NCI-H2227 treated with DMSO at 0.1 percent for 48 hours (cell line): ENCODE measurements at places on chromosomes 1 and 21.

DNA sequence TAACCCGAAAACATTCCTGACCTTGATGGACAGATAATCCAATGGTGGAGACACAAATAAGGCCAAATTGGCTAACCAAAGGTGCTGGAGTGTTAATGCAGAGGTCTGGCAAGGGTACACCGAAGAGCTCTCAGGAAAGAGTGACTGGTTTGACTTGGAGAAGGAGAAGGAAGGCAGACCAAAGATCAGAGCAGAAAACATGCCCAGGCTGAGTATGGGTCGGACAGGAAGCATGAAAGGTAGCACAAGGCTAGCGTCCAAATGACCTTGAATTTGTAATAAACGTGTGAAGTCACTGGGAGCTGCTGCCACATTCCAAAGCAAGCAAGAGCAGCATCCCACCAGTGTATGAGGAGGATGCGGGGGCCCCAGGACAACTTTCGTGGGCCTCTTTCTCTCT, 45.7 kb downstream of the APP start:
- no peak for DNase-seq

GRCh38 chr1:169909499-169909898, 15.8 kb upstream of the SCYL3 start:
- DNase-seq: no peak

DNA sequence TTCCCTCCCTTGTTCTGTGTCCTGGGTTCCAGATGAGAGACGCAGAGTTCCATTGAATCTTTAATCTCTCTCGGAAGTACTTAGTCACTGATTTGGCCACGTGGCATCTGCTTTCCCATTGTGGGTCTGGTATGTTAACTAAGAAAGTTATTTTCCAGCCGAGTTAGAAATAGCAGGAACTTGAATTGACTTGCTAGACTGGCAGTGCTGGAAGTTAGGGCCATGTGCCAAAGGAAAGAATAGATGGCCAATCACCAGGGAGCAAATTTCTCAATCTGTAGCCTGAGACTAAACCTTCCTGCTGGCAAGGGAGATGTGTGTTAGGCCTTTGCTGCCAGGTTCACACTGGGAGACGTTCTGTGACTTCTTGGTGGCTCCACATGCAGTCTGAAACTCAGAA, 24.2 kb upstream of the SLFNL1 start:
- DNase-seq: no peak

DNA sequence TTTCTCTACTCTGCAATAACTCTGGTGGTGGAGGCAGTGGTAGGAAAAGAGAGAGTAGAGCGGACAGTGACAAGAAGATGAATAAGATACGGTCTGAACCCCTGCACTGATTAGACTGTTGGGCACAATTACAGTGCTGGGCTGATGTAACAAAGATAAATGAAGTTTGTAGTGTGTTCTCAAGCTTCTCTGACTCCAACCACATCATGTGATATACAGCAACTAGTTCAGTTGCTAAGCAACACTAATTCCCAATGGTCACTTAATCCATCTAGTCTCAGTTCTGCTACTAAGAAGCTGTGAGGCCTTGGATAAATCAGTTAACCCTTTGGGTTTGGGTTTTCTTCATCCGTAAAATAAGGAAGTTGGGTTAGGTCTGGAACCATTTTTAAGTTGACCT, 17.3 kb downstream of the DDR2 start:
- no peak for DNase-seq

DNA sequence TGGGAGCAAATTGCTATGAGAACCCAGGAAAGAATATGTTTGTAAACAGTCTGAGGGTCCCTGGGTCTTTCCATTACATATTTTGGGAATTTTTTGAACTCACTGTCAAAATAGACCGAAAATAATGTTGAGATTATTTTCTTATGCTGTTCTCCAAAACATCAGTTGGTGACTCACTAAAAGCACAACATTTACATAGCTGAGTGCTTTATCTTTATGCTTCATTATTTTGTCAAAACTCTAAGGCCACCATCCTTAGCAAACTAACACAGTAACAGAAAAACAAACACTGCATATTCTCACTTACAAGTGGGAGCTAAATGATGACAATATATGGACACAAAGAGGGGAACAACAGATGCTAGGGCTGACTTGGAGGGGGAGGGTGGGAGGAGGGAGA, 459.3 kb downstream of the ADGRL2 start:
- no peak for DNase-seq

GRCh38 chr1:24364975-24365678, 46.0 kb downstream of the GRHL3 start:
- peak; percentile 77 for DNase-seq

GRCh38 chr1:228207851-228208821, at the start of gene OBSCN:
Gene OBSCN, plus strand, starts transcription at chr1:228208044. Its CDS starts 3,740 bp downstream, at chr1:228211784.
- DNase-seq: no peak

- DNase-seq: no peak
These were observed 45.7 kb downstream of the PSMG1 start for GRCh38 chr21:39137248-39138178.

DNA sequence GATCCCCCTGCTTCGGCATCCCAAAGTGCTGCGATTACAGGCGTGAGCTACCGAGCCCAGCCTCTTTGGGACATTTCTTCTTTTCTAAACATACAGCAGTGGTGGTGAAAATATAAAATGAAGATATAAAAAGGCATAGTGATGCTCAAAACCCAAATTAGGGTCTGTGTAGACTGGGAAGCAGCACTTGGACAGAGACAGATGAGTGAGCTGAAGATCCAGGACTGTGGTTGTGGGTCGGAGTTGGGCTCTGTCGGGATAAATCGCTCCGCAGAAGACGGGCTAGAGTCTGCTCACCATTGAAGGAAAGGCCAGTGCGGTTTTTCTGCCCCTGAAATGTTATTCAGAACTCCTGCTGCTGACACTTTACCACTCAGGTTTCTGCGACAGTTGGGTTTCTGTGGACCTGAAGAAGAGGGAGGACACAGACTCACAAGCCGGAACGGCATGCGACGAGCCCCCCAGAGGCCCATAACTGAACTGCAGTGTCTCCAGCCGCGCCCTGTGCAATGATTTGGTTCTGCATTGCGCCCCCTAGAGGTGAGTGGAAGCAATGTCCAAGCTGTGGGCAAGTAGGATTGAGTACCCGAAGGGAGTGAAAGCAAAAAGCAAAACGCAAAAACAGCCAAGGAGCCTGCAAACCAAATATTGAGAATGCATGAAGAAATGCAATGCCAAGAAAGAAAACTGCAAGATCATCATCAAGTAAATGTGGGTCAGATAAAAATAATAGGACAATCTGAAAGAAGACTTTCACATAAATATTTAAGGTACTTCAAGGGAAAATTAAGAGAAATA, 66.6 kb downstream of the GABPA start:
- peak; percentile 74 for DNase-seq

GRCh38 chr1:153389973-153390879, 647 bp downstream of the S100A8 start:
- no peak for DNase-seq

- DNase-seq: no peak
These were observed 175.4 kb downstream of the HS2ST1 start for GRCh38 chr1:87089823-87090222.

DNA sequence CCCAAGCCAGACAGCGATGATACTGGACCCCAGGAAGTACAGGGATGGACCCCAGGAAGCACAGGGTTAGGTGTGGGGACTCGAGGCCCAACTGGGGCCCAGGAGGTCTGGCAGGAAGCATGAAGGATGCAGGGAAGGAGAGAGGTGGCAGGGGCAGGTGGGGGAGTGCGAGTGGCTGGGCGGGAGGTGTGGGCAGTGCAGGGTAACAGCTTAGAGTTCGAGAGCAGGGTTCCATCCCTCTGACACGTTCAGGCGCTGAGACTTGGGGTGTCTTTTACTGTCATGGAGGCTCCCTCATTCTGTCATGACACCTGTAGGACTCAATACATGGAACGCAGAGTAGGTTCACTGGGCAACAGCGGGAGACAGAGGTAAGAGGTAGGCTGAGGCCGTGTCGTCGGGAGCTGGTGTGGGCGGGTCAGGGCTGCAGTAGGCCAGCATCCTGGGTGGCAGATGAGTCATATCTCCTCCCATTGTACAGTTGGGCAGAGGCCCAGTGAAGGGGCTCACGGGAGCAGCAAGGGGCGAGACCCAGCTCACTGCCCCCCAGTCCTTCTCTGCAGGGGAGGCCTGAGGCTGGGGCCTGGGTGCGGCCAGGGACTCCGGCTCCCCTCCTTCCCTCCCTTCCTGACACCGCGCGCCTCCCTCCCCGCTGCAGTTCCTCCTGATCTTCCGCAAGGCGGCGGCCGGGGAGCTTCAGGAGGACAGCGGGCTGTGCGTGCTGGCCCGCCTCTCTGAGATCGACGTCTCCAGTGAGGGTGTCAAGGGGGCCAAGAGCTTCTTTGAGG, 11.6 kb upstream of the CTRC start:
- no peak for DNase-seq

DNA sequence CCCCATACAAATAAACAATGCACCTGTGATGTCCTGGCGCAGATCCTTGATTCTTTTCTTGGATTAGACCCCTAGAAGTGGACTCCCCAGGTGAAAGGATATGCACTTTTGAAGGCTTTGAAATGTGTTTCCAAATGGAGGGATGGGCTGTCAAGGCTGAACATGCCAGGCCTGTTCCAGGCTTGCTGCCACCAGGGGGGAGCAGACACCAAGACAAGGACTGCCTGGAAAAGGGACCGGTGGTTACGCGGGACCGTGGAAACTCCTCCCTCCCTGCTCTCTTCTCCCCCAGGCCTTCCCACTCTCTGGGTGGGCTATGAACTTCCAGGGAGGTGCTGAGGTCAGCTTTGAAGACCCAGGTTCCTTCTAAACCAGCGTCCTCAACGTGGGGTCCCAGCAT, 12.7 kb downstream of the C1QB start:
- DNase-seq: peak; percentile 21

- DNase-seq: no peak
These were observed 252.3 kb downstream of the BRINP2 start for GRCh38 chr1:177423090-177423489.

- DNase-seq: no peak
These were observed 1521.4 kb downstream of the PLA2G4A start for GRCh38 chr1:188350104-188350503.

DNA sequence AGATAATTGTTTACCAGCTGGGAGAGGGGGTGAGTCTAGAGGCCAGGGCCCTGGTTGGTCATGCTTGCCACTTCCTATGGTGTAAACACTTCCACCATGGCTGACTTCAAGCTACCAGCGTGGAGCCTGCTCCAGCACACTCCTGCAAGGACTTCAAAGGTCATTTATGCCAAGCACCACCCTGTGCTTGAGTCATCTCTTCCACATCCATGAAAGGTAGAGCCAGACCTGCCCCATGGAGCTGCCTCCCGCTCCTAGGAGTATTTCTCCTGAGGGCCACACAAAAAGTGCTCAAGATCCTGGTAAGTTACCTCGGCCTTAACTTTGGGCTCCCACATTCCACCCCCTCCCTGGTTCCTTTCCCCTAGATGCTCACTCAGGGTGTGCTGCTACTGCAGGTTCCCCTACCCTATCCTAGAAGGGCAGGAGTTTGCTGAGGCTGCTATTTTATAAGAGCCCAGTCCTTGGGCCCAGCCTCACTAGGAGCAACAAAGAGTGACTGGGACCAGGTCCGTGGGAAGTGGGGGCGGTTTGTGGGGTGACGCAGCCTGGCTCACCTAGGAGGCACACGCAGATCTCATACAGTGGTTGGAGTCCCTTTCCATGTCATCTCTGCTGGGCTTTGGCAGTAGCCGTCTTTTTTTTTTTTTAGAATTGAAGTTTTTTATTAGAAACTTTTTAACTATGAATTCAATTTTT, 2.4 kb downstream of the RAB7B start:
- DNase-seq: no peak

DNA sequence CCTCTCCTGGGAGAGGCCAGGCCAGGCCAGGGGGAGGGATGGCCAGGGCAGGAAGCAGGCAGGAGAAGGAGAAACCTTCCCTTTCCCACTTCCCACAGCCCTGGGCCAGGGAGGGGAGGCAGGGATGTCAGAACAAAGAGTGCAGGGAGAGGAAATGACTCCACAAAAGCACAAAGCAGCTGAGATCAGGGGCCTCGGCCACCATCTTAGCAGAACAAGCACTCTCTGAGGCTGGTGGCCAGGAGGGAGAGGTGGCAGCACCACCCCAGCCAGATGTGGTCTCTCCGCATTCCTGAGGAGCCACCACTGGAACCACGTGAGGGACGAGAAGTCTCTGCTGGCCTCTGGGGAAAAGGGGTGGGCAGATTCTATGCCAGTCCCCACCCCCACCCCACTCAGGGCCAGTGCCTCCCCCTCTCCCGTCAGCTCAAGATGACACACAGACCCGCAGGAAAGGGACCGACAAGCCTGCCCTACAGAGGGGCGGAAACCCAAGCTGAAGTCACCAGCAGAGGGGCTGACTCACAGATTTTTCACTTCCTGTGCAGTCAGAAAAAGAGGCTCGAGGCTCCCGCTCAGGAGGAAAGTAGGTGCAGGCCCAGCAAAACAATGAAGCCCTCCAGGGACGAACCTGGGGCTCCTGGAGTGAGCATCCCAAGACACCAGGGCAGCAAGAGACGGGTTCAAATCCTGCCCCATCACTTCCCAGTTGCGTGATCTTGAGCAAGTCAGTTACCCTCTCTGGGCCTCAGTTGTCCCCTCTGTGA, 24.1 kb upstream of the ALDH4A1 start:
- DNase-seq: no peak

GRCh38 chr1:245776694-245777332, 622.0 kb downstream of the KIF26B start:
- DNase-seq: peak; percentile 22

DNA sequence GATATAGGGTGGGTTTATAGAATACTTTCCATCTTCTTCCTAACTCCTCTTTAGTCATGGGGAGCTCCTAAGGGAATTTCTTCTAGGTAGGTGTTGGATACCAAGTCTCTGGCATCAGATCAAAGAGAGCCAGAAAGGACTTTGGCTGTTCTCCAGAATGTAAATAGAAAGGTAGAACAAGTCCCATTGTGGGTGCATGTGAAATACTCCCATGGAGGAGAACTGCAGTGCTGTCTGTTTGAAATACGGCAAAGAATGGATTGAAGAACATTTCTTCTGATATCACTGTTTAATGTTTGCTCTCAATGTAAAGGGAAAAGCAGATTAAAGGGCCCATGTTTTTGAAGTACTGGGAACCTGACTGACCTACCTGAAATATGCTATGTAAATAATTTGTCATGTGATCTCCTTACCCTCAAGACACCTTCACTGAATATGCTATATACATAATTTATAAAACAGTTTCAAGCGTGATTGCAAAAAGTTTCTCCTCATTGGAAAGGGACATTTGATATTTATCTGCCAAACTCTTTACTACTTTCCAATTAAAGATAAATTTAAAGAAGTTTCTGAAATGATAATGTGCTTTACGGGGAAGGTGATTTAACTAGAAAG, 65.9 kb downstream of the LAMC1 start:
- no peak for DNase-seq
